HFFc6 (cell line): ENCODE measurements at places on chromosomes 16 and 17. TPM values are rescaled to one million over a fixed set of nuclear protein-coding genes. Genes with fewer than 3 reads are reported as not detected.

GRCh38 chr16:83802135-83802534 lies 5.6 kb upstream of the HSBP1 start:
- DNase-seq, result peak; percentile 85

- no peak for DNase-seq
Measured at GRCh38 chr17:78230996-78231935, at the start of gene TMEM235. Gene TMEM235 (plus strand): TSS chr17:78231631. CDS start chr17:78232024, 393 bp downstream.

DHRS7C gene
- total RNA-seq, result not detected in 2 replicates

DNA sequence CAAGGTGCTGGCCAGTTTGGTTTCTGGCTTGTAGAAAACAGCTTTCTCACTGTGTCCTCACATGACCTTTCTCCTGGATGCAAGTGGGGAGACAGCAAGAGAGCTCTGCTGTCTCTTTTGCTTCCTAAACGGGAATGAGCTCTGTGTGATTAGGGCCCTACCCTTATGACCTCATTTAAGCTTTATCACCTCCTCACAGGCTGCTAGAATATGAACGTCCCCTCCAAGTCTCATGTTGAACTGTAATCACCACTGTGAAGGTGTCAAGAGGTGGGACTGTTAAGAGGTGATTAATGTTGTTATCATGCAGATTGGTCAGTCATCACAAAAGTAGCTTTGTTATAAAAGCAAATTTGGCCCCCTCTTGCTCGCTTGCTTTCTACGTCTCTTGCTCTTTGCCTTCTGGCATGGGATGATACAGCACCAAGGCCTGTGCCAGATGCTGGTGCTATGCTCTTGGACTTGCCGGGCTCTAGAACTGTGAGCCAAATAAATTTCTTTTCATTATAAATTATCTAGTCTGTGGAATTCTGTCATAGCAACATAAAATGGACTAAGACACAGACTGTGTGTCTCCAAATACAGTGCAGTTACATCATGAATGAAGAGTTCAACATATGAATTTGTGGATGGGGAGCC lies 14.8 kb upstream of the POLR3E start:
- no peak for DNase-seq

DNA sequence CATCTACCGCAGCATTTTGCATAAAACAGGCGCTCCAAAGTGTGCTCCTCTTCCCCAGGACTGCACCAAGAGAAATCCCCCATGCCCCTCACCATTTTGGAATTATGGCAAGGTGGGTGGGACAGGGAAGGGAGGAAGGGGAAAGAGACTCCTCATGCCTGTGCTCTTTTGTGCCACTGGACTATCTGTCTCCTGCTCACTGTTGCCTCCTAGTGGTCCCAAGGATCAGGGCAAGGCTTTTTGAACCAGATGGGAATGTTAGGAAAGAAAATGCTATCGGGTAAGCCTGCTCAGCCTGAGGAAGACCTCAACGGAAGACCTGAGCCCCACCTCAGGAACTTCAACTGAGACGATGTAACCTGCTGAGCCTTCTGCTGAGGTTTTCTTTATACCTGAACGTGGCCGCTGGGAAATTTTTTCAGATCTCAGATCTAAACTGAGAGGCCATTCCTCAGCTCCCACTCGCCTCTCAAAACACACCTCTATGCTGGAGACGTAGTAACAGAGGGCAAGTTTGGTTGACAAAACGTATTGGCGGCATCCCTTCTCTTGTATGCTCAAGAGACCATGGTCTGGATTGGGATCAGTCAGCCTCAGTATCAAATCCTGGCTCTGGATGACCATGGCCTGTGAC lies 58.3 kb downstream of the SPACA3 start:
- peak; percentile 21 for DNase-seq

DNA sequence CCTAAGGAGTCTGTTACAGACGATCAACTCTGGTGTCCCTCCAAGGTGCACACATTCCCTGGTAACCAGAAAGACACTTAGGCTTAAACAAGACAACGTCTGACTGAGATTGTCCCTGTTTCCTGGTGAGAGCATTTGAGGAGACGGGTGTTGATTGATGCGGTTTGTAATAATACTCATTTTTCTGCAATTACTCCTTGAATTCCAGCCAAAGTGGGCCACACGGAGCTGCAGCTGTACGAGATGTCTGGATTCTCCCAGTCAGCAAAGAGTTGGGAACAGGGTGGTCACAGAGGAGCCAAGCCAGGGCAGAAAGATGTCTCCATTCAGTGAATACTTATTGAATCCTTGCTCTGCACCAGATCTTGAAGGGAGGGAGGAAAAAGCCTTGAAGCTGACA lies 30.9 kb upstream of the CES5A start:
- DNase-seq, result no peak

RNU2-1 gene
- 2,129 and 4,226 TPM in 2 replicates for total RNA-seq

LRRC3C gene
- not detected in 3 replicates for total RNA-seq

- DNase-seq, result no peak
Measured at GRCh38 chr16:89966756-89967155, 18.2 kb downstream of the DEF8 start.
